Activated CD4-positive, alpha-beta memory T cell treated with anti-CD3 and anti-CD28 coated beads, Interleukin-2, amount 10 ng/mL, durations not matched to agents 7 days and 5 days (primary cell): ENCODE measurements at places on chromosomes 3 and 15. TPM values are rescaled to one million over a fixed set of nuclear protein-coding genes. Genes with fewer than 3 reads are reported as not detected.

Gene C3orf49
- not detected for total RNA-seq

Gene FOXL2NB
- total RNA-seq: not detected

DNA sequence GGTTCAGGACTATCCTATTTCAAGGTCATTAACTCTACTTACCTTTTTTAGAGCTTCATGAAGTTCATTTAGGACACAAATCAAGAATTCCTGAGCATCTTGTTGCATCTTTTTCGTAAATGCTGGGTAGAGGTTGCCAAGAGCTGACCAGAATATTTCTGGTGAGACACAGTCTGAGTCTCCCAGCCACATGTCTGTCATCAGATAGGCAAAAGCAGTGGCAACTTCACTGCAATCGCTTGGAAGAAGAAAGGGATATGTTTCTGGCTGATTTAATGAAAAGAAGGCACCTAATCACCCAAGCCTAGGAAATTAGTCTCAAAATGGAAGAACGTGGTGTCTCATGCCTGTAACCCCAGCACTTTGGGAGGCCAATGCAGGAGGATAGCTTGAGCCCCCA lies 2.9 kb downstream of the USP50 start:
- DNase-seq: no peak

DNA sequence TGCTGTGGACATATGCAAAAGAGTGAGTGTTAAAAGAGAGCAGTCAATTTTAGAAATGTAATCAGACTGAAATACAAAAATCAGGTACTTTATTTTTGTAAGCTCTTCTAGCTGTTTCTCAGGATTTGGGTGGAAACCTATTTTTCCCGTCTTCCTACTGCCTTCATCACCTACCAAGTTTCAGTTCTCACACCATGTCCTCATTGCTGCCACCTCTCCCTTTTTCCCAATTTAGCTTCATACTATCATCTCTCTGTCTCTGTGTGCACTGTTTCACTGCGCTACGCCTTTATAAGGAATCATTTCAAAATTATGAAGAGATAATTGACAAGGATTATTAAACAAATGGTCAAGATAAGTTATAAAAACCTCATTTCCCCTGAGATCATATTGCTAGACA lies 7.7 kb downstream of the SRP14 start:
- no peak for DNase-seq

DNA sequence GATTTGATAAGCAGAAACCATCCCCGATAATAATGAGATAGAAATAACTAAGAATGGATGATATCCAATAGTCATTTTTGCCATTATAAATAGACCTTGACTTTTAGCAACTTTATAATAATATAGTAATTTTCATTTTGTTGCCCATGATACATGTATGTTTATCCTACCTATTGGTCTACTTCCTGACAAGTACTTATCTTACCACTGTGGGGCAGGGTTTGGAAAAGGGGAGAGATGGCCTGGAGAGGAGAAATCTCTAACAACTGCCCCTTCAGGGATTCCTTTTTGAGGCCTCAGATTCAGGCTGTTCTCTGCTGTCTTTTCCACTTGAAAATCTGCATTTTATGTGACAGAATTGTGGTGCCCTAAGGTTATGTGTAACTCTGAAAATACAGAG lies 42.2 kb downstream of the FAM98B start:
- no peak for DNase-seq

Gene FGD5
- not detected for total RNA-seq

Gene TMEM212
- not detected for total RNA-seq
